ENCODE measurements at places on chromosomes 4 and X.

DNA sequence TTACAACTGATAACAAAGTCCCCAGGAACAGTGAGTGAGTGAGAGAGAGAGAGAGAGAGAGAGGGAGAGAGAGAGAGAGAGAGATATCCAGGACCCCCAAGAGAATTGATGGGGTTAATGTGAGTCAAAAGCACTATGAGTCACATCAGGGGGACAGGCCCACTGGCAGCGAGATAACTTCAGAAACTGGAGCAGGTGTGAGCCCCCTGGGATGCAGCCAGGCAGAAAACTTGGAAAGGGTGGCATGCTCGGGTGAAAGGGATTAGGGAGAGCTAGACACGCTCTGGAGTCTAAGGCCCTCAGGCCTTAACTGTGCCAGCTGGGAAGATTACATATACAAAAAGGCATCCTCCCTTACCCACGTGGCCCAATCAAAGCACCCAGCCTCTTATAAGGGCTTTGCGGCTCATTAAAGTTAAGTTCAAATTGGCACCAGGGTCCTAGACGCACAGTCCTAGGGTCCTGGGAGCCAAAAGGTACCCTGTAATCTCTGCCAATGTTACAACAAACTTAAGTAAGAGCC is 841 bp downstream of the ACOT9 start:
- peak; percentile 3 for DNase-seq

DNA sequence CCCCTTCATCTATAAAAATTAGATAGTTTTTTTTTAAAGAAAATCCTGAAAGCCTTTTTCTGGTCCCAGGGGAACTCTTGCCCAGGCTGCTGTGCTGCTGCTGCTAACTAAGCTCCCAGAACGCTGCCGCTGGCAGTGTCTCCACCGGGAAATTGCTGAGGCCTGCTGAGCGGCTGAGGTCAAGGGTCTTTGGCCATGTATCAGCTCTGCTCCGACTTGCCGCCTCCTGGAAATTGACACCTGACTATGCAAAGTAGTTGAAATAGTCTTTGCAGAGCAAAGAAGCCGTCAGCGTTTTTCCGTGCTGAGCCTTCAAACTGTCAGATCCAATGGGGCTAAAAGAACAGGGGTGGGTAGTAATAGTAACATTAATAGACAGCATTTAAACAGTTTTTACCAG is 839 bp downstream of the QDPR start:
- DNase-seq = no peak

GRCh38 chr4:98473046-98473445 is 185.4 kb downstream of the TSPAN5 start:
- no peak for DNase-seq

DNA sequence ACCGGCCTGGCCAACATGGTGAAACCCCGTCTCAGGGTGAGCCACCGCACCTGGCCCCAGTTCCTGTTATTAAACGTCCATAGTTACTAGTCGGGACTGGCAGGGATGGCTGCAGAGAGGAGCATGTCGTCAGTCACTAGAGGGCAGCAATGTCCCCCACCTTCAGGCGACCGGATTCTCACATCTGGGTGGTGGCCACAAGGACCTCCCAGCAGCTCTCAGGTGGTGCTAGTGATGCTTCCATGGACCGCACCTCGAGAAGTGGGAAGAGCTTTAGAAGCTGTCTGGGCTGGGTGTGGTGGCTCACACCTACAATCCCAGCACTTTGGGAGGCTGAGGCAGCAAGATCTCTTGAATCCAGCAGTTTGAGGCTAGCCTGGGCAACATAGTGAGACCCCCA is 13.3 kb upstream of the IL3RA start:
- peak; percentile 49 for DNase-seq

- no peak for DNase-seq
These were observed 39.5 kb downstream of the LEF1 start for GRCh38 chr4:108129196-108129595.

DNA sequence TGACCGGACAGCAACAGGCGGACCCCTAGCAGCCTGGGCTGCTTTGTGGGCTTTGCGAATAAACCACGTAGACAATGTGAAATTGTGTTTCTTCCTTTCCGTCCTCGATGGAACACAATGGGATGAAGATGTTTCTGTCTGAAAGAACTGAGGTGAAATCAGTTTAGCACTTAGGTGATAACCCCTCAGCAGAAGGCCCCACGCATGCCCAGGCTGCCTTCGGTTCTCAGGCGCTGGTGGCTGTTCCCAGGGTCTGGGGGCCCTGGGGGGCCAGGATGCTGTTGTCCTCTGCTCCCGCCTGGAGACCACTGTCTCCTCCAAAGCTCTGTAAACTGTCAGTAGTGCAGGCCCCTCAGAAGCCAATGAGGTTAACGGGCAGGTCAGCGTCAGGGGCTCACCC is 73.9 kb upstream of the HGFAC start:
- no peak for DNase-seq

GRCh38 chr4:8587469-8588195 is 4.9 kb upstream of the CPZ start:
- no peak for DNase-seq

DNA sequence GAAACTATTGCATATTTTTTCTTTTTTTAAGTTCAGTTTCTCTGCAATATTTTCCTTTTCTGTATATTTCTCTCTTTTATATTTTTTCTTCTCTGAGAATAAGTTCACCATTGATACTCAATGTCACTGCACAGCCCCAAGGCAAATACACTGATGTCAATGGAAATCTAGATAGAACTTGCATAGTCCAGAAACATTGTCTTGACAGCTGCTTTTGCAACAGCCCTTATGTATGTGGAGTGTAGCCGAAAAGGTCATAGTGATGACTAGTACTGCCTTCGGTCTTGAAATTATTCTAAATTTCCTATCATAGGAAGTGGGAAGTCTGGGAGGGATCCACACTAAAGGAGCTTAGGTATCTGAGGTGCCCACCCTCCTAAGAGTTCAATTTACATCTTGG is 150.0 kb downstream of the SPOCK3 start:
- no peak for DNase-seq

GRCh38 chr4:156499684-156500083 is 471.9 kb downstream of the PDGFC start:
- no peak for DNase-seq

DNA sequence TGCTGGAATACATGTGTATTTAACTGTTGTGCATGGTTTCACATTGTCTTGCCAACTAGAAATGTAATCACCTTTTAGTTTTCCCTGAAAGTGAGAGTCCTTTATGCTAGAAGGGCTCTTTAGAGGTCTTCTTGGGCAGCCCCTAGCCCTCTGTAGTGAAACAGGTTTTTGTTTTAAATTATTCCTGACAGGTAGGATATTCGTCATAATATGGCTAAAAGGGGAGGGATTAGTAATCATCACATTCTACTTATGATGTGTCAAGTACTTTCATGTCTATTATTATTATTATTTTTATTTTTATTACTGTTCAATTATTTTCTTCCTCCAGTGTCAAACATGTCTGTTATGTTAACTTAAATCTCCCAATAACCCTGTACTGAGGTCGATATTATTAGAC is 35.5 kb downstream of the MSN start:
- DNase-seq = no peak

GRCh38 chr4:1756893-1757779 is 35.8 kb downstream of the TACC3 start:
- no peak for DNase-seq

DNA sequence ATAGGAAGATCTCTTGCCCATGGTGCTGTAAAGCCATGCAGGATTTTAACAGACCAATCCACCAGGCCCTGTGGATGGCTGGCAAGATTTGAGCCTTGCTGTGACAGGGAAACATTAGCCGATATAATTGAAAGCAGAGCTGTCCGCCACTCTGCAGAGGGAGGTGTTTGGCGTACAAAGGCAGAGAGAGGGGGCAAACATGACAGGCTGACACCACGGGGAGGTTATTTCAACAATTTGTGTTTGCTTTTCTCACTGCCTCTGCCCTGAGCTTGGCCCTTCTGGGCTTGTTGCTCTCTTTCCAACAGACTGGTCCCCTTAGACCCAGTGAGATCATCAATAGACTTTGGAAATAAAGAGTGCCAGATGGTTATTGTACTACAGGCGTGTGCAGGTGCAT is 59.4 kb downstream of the CLNK start:
- DNase-seq = no peak

DNA sequence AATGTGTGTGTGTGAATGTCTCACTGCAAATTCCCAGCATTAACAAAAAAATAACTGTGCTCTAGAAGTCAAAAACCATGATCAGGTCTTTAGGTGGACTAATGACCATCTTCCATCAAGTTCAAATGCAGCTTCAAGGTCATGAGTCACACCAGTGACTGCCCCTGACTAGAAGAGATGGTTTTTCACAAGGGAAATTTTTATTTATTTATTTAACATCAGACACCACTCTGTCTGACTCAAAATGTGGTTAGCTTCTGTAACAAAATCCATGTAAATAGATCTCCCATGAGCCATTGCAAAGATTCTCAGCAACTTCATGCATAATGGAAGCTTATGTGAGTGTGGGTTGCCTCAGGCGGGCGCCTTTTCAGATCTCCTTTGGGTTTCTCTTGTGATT is 219.2 kb downstream of the KIT start:
- no peak for DNase-seq

GRCh38 chrX:129626026-129626425 is 28.7 kb downstream of the APLN start:
- DNase-seq = no peak

DNA sequence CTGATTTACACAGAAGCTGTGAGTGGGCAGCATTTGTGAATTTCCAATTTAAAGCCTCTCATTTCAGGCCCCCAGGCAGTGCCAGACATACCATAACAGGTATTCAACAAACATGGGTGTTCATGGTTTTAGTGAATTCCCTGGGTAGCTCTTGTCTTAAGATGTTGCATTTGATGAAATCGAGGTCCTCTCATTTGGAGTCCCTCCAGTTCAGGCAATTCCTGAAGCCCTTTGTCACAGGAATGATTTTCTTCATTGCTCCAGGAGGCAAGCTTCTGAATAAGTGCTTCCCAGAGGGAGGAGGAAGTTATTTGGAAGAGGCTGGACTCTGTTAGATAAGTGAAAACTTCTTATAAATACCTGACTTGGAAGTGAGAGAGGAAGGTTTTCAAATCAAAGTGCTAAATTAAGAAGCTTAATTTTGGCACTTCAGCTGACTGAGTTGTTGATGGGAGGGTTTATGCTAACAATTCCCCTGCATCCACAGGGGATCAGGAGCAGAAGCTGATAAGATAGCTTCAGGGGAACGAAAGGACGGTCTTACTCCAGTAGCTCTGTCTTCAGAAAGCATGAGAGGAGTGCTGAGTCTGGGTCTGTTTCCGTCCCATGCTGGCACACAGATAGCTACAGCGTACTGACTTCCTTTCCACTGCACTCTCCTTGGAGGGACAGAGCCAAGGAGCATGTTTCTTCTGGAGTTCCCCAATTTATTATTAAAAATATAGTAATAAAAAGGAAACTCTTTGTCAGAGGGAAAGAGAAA is 543.1 kb downstream of the GBA3 start:
- no peak for DNase-seq

- no peak for DNase-seq
These were observed 75.4 kb downstream of the KDM6A start for GRCh38 chrX:44948406-44948805.

DNA sequence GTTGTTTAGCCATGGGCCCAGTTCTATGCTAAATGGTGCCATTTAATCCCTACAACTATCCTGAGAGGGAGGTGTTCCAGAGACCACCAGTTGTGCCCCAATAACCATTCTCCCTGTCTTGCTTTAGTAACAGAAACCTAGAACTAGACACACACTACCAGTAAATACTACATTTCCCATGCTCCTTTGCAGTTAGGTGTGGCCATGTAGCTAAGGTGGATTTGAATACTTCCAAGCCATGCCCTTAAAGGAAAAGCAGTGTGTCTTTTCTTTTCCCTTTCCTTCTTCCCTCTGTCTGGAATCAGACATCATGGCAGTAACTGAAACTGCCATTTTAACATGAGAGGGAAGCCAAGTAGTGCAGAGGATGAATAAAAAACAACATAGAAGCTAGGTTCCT is 90.9 kb upstream of the TMEM33 start:
- DNase-seq = no peak

- DNase-seq = no peak
These were observed 160.6 kb downstream of the AFF2 start for GRCh38 chrX:148661035-148661434.

GRCh38 chr4:55784747-55785146 is 34.8 kb upstream of the EXOC1L start:
- DNase-seq = no peak

DNA sequence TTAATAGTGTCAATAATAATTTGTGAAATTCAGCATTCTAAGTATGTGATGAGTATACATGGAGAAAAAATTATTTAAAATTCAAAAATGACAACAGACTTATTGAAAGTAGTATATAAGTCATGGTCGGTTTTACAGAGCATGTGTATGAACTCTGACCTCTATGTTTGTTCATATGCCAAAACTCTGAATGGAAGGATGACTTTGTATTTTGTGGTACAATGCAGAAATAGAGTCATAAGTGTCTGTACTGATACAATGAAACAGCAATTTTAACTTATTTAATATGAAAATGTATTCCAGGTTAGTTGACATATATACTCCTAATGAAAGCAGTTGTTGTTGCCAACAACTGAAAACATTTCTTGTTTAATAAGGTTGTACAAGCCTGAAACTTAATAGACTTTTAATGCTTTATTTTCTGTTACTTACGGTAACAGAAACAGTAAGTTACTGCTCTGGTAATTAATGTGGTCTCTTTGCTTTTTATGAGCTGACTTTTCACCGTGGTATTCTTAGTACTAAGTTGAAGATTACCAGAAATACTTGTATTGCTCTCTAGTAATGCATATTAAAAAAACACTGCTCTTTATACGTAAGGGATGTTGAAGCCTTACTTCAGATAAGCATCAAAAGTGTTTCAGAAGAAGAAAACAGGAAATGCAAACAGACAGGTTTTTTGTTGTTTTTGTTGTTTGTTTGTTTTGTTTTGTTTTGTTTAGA is 1.9 kb downstream of the UBE2K start:
- peak; percentile 43 for DNase-seq

GRCh38 chr4:76991161-76991660 is 41.7 kb downstream of the SEPTIN11 start:
- DNase-seq = no peak

DNA sequence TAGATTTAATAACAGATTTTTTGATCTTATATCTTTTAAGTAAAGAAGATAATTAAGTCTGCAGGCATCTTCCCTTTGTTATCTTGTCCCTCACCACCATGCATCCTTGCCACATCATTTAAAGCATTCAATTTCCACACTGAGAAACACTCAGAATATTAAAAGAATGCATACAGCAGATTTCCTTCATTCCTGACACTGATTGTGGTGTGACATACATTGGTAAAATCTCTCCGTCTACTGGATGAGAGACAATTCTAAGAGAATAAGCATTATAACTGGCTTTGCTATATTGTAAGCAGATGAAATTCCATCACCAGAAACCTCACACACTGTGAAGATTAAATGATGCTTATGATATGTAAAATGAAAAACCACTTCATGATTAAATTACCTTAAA is 97.4 kb upstream of the TRPC5OS start:
- DNase-seq = no peak

GRCh38 chr4:8170341-8170740 is 11.7 kb upstream of the ABLIM2 start:
- no peak for DNase-seq

- no peak for DNase-seq
These were observed 211.6 kb downstream of the CENPC start for GRCh38 chr4:67333664-67334063.
